ENCODE measurements at places on chromosomes 7 and 10.

- DNase-seq, result peak; percentile 21
Measured at GRCh38 chr7:16801111-16801542, 3.7 kb downstream of the AGR2 start.

DNA sequence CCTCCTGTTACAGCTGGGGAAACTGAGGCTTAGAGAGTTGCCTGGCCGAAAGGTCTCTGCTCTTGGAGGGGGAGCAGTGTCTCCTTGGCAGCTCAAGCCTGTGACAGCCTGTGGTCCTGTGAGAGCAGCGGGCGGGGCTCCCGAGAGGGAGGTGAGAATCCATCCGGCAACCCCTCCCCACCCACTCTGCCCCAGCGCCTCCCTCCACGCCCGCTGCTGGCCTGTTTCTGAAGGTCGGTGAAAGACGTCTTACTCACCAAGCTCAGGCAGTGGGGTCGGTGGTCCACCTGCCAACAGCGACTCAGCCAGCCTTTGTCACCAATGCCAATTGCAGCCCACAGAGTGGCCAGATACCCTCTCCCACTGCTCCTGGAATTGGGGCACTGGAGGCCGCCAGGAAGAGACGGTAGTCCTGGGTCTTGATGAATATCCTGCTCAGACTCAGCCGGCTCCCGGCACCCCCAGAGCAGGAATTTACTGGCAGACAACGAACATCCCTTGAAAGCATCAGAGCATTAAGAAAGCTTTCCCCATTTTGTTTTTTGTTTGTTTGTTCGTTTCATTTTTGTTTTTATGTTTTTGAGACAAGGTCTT is 7.4 kb upstream of the TTYH3 start:
- DNase-seq, result no peak

- DNase-seq, result no peak
Measured at GRCh38 chr10:77247031-77247990, 390.3 kb downstream of the KCNMA1 start.

DNA sequence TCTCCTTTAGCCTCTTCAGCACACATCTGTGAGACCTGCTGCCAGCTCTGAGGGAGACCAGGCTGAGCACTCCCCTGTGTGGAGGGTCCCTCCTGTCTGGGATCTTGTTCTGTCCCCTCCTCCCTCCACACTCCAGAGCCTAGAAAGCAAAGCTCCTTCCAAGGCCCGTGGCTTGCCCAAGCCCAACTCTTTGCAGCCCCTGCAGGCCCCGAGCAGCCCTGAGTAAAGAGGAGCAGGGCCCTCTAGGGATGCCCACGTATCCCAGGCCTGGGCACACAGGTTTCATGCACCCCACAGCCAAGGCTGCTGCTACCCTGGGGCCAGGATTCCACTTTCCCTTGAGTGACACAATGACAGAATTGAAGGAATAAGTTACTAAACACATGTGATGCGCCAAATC is 24.0 kb downstream of the COBL start:
- no peak for DNase-seq

DNA sequence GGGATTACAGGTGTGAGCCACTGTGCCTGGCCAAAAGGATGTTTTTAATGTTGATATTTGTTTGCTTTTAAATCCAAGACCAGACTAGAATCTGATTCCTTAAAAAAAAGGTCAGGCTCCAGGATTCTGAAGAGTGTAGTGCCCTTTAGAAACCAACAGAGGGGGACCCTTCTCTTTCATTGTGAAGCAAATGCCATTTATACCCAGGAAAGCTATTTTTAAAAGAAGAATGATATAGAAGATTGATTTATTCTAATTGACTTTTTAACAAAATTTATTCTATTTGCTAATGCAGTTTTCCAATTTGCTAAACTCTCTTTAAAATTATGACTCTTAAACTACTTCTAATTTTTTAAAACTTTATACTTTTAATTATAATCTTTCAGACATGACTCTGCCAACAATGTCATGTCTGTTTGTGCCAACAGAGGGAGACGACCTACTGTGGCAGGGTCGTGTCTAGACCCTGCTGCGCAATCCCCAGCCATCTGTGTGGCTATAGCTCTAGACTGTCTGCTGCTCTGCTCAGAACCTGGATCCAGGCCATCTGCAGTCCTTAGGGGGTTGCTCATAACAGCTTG is 201.0 kb upstream of the IMMP2L start:
- no peak for DNase-seq

DNA sequence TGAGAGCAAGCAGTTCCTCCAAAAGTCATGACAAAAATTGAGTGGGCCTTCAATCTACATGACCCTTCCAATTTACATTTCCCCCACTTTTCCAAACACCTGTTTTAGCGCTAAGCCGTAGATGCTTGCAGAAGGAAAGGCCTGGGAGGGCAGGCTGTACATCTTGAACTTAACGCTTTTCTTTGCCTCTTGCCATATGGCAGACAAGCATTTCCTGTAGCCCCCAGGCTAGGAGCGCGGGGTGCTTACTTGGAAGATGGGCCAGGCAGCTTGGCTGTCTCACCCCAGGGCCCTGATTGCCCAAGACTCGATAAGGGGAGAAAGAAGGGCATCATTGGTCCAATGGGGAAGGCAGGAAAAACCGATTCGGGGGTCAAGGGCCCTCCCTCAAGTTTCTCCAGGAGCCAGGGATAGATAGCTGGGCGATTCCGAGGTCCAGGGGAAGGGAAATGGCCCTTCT is 1.8 kb downstream of the HOXA10 start:
- no peak for DNase-seq

- DNase-seq, result no peak
Measured at GRCh38 chr10:130820880-130821482, 490.5 kb downstream of the TCERG1L start.

- DNase-seq, result no peak
Measured at GRCh38 chr10:6607182-6607581, 27.1 kb upstream of the PRKCQ start.

DNA sequence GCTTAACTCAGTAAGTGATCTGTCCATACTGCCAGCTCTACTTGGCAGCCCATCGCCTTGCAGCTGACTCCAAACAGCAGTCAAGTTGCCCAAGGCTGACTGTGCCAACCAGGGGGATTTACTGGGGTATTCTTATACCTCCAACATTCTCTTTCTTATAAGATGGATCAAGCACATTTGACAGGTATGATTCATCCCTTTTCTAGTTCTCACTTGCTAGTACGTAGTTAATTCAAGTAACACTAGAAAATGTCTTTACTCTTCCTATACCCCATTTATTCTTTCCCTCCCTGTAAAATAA is 77.0 kb downstream of the SLC25A13 start:
- DNase-seq, result no peak

DNA sequence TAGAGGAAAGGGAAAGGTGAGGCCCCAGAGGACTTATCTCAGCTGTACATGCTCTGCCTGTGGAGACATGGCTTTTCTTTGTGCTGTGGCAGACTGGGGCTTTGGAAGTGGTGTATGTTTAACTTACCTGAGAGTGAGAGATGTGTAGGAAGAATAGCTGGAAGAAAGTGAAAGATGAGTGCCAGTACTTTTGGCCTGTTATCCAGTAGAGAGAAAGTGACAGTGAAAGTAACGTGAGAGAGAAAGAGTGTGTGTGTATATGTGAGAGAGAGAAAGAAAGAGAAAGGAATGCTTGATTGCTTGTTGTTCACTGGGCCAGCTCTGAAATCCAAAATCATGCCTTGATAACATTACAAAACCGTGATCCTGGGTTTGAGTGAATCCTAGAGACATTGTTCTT is 25.5 kb downstream of the MTURN start:
- no peak for DNase-seq
